Upper lobe of right lung (tissue), 1 donor: ENCODE measurements at places on chromosomes 12 and 14. TPM values are rescaled to one million over a fixed set of nuclear protein-coding genes. Genes with fewer than 3 reads are reported as not detected.

DNA sequence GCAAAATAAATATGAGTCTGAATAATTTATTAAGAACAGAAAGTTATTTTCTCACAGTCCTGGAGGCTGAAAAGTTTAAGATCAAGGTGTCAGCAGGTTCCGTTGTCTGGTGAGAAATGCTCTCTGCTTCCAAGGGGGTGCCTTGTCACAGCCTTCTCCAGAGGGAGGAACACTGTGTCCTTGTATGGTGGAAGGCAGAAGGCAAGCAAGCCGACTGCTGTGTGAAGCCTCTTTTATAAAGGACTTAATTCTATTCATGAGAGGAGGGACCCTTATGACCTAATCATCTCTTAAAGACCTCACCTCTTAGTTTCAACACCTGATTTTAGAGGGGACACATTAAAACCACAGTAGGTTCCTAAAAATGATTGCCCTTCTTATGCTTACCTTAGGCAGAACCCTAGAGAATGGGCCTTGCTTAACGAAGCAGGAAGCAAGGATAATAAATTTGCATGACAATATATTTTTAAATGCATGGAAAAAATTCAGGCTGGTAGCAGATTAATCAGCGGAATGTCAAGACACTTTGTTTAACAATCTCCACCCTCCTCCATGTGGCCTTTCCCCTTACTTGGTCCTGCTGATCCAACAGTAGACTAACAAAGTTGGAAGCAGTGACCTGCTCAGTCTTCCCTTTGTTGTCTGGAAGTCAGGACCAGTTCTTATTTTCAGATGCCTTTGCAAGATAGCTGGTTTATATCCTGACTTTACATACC is 154.9 kb downstream of the DYRK2 start:
- DNase-seq: no peak

TAS2R8 gene
- not detected for total RNA-seq

DNA sequence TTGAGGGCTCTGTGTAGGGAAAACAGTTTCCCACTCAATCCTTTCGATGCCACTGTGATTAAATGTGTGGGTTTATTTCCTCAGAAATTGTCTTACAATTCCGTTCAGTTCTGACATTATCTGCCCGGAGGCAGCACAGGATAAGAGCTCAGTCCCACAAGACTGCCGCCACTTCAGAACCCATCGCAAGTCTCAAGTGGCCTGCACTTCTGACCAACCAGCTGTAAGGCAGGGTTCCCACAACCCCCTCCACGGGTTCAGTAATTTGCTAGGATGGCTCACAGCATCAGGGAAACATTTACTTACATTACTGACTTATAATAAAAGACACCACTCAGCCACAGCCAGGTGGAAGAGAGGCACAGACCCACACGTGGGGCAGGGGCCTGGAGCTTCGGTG is 17.2 kb downstream of the BDKRB2 start:
- DNase-seq: no peak

- DNase-seq: no peak
Measured at GRCh38 chr14:51444353-51445000, 204.4 kb downstream of the TMX1 start.

DNA sequence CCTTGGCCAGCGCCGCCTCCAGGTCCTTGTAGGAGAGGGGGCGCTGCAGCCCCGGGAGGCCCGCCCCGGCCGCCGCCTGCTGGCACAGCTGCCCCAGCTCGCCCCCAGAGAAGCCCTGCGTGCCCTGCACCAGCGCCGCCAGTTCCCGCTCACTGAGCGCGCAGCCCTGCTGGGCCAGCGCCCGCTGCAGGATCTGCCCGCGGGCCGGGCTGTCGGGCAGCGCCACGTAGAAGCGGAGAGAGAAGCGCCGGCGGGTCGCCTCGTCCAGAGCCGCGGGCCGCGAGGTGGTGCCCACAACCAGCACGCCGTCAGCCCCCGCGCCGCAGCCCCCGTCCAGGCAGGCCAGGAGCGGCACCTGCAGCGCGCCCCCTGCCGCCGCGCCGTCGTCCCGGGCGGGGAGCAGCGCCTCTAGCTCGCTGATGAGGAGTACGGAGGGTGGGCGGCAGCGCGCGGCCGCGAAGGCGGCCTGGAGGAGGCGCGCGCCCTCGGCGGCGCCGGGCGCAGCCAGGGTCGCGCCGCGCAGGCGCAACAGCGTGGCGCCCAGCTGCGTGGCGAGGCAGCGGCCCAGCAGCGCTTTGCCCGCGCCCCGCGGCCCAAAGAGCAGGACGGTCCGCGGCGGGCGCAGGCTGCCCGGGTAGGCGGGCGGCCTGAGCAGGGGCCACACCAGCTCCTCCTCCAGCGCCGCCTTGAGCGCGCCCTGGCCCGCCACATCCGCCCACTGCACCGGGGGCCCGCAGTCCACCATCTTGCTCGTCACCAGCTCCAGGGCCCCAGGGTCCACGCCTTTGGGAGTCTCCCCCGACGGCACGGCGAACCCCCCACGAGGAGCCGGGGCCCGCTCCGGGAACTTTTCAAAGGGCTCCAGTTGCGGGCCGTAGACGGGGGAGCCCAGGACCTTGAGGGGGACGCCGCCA is 27.7 kb downstream of the FIGNL2 start:
- peak; percentile 86 for DNase-seq

- no peak for DNase-seq
Measured at GRCh38 chr12:72219937-72220336, 52.2 kb upstream of the TRHDE start.

C14orf180 gene
- 0.14 TPM for total RNA-seq

DNA sequence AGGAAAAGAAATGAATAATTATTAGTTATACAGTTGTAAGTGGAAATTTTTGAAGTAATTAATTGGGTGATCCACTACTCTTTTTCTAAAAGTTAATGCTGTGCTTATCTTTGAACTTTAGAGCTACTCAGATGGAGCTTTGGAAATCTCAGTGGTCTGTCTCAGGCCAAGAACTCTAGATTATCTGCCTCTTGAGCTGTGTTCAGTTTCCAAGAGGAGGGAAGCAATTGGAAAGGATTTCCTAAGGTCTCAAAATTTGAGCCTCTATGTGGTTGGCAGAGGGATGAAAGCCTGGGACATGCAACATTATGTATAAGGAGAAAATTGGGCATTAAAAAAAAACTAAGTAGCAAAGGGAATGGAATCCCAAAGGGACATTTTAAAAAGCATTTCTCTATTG is 334.0 kb upstream of the PRICKLE1 start:
- DNase-seq: no peak

SDR9C7 gene
- total RNA-seq: not detected

- DNase-seq: no peak
Measured at GRCh38 chr12:122049827-122050226, 28.1 kb downstream of the BCL7A start.

GRCh38 chr12:48986720-48987291 is 8.7 kb downstream of the WNT1 start:
- DNase-seq: no peak

DNA sequence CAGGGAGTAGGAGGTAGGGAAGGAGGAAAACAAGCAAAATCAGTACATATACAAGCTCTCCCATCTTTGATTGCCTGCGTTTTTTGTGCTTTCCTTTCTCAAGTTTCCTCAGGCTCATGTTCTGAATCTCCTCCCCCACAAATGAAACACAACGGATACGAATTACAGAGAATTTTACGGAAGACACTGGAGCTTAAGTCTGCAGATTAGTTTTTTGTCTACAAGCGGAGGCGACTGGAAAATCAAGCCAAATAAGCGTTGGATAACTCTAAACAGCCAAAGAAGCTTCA is 612 bp downstream of the WBP11 start:
- DNase-seq: no peak

GRCh38 chr14:106845286-106846087 is 1319.1 kb downstream of the TMEM121 start:
- DNase-seq: peak; percentile 76

SERPINA10 gene
- total RNA-seq: not detected

- DNase-seq: no peak
Measured at GRCh38 chr12:92210071-92210470, 64.4 kb upstream of the BTG1 start.

C12orf54 gene
- not detected for total RNA-seq

- no peak for DNase-seq
Measured at GRCh38 chr14:58878439-58879139, 240.8 kb downstream of the DACT1 start.

INSM2 gene
- not detected for total RNA-seq

DNA sequence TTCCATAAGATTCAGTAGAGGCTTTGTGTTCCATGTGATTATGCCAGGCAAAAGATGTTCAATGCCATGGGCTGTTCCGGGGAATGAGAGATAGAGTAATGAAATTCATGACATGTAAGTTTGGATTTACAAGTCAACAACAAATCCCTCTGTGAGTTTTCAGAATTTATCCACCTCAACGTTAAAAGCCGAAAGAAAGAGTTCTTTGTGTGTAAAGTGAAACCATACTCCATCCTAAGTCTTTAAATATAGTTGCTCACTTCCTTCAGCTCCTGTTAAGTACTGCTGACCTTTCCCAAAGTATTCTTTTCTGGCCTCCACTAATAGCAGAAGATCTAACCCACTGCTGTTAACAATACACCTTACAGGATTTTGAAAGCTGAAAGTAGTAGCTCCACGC is 190.0 kb downstream of the TMX1 start:
- DNase-seq: no peak

SERPINA12 gene
- not detected for total RNA-seq

DNA sequence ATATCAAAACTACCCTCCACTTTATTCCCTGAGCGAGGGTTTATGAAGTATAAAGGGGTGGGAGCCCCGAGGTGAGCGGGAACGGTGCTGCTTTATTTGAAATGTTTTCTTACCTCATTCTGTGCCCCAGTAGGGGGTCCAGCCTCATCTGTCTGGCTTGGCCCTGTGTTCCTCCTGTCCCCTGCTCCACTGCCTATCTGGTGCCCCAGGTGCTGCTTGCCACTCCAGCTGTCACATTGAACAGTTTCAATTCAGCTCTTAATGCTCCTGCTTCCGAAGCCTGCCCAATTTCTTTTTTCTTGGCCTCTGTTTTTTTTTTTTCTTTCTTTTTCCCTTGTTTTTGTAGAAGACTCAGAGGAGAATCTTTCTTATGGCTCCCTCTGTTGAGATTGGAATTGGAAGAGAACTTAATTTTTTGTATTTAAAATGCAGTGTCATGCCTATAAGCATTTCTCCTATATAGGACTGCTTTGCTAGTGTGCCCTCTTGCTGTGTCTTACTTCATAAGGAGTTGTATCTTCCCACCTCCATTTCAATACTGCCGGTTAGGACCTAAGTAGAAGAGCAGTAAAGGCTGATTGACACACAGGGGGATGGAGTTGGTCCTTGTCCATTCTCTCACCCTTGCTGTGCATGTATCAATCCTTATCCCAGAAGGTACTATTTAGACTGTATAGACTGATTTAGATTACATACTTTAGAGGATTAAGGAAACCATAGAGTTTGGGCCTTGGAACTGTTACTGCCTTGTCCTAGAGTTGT is 2.3 kb downstream of the ATXN7L3B start:
- DNase-seq: no peak

DNA sequence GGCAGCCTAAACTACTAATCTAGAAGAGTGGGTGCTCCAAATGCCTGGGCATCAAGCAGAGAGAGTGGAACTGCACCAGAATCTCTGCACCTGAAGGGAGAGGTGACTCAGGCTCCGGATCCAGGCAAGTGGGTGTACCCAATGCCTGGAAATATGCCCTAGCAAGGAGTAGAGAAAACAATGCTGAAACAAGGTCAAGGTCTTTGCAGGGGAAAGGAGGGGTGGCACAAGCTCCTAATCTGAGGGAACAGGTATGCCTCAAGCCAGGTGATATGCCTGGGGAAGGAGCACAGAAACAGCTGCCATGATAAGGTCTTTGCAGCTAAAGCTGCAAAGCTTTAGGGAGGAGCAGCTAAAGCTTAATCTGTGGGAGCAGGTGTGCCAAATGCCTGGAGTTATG is 136.0 kb upstream of the KITLG start:
- DNase-seq: no peak

SLC17A8 gene
- total RNA-seq: 0.14 TPM

SIX1 gene
- 0.14 TPM for total RNA-seq

SLC25A47 gene
- not detected for total RNA-seq

DNA sequence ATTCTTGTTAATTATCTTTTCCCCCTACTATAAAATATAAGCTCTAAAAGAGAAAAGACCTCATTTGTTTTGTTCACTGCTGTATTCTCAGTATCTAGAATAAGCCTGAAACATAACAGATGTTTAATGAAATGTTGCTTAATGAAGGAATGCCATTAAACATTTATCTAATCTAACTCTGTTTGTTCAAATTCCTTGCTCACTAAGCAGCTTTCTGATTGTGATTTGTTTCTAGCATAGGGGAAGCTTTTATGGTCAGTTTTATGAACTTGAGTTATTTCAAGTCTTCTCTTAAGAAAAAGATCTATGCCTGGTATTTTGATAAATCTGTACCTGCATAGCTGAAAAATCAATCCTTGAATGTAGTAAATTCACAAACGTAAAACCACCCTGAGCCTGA is 308.6 kb downstream of the CCDC91 start:
- no peak for DNase-seq

HNRNPC gene
- 368 TPM for total RNA-seq

DNA sequence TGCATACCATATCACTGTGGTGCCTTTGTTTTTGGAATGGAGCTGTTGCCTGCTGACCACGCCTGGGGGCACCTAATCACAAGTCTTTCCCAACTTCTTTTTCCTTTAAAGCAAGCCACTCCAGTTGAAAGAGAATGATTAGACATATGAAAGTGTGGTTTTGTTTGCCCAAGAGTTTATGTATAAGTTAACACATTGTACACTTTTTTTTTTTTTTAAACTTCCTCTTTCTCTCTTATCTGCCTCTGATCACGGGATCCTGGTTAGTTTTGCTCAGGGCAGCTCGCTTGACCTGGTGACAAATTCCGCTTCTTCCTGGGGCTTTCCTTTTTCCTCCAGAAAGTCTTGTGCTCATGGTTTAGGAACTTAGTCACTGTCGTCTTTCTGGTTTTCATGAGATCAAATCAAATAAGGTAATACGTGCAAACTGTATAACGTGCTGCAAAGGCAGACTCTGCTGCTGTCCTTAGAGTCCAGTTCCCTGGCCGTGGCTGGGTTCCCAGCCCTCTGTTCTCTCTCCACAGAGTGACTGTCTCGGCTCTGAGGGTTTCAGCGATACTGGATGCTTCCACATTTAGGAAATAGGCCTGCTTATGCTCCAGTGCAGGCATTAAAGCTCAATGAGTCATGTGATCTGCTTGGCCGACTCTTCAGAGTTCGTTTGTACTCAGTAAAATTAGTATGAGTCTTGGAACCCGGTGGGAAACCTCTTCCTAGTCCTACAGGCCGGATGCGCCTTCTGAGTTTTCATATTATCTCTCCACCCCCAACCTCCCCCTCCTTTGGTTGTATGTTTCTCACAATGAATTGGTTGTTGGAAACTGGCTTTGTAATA is 15.2 kb downstream of the RASSF3 start:
- DNase-seq: peak; percentile 69

- DNase-seq: no peak
Measured at GRCh38 chr14:20184181-20184580, 6.5 kb upstream of the OR11G2 start.

GRCh38 chr14:28751467-28752058 is 15.0 kb upstream of the FOXG1 start:
- no peak for DNase-seq

GRCh38 chr14:103593577-103593976 is 30.8 kb downstream of the COA8 start:
- no peak for DNase-seq

GPR132 gene
- 6.7 TPM for total RNA-seq

- DNase-seq: no peak
Measured at GRCh38 chr12:108603743-108604142, 5.9 kb upstream of the TMEM119 start.

- no peak for DNase-seq
Measured at GRCh38 chr12:51785906-51786305, 62.6 kb downstream of the FIGNL2 start.

KRT1 gene
- total RNA-seq: 3.5 TPM

GRCh38 chr14:64698903-64699302 is 5.3 kb upstream of the PLEKHG3 start:
- no peak for DNase-seq

BIN2 gene
- total RNA-seq: 26.1 TPM
